ENCODE measurements at places on chromosomes 7 and 10.

DNA sequence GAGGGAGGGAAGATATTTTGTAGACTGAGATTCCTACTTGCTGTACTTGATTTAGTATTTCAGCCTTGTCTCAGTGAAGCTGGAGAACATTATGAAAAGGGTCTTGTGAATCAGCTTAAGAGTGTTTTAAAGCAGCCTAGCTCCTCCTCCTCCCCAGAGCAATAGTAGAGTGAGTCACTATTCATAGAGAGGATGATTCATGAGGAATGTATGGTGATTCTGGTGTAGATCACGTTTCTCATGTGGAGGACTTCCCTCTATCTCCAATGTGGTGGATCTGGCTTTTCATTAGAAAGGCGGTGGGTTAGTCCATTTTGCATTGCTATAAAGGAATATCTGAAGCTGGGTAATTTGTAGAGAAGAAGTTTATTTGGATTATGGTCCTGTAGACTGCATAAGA, 340.1 kb upstream of the CHRM2 start:
- H3K27me3 ChIP-seq = no peaks in the 10 kb centered on the region
- H3K27ac ChIP-seq = no peak overlapping the region
- no peaks in the 10 kb centered on the region for H3K36me3 ChIP-seq

DNA sequence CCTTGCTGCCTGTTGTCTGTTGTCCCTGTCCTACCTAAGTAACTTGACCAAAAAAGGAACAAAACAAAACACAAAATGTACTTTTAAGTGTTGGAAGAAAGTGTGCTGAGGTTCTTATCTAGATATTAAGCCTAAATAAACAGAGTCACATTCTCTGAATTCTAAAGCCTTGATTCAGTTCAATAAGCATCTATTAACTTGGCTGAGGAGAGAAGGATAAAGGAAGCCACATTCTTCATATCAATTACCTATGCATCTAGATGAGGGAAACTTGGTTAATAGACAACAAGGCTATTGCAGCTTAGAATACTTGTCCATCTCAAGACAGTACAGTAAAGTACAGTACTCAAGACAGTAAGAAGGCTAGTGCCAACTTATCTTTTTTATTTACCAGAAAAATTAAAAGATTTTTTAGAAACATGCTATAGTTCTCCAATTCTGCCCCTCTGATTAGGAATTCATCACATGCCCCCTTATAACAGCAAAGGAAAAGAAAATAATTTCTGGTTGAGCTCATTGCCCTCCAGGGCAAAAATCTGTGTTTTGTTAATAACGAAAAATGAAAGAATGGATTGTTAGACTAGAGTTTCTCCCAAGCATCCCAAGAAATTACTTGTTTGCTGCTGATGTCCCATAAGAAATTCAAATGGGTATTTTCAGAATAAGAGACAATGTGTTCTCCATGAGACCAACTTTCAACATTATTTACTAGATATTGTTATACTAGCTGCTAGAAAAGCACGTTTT, 546.5 kb upstream of the SEMA3D start:
- H3K36me3 ChIP-seq = no peaks in the 10 kb centered on the region
- DNase-seq = no peak
- no peak overlapping the region for H3K4me3 ChIP-seq
- H3K27me3 ChIP-seq = no peaks in the 10 kb centered on the region

DNA sequence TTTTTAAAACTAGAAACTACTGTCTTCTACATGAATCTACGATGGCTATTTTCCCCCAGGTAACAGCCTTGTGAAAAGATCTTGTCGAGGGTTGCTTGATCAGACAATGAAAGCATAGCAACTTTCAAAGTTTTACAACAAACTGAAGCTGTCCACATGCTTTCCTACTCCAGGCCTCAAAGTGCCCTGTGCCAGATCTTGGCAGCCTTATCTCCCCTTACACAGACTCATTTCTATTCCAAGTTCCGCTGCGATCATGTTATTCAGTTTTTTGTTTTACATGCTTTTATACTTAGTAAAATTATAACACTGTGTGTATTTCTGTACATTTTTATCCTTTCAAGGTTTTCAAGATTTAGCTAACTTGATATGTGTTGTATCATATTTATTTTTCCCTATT, 661.7 kb upstream of the SORCS1 start:
- H3K27me3 ChIP-seq = no peaks in the 10 kb centered on the region
- H3K4me3 ChIP-seq = no peak overlapping the region
- no peak overlapping the region for H3K27ac ChIP-seq
- no peaks in the 10 kb centered on the region for H3K4me1 ChIP-seq
- no peaks in the 10 kb centered on the region for H3K36me3 ChIP-seq

- H3K4me3 ChIP-seq = no peak overlapping the region
- no peak for DNase-seq
- no peaks in the 10 kb centered on the region for H3K4me1 ChIP-seq
- no peak overlapping the region for H3K27ac ChIP-seq
These were observed 105.5 kb downstream of the TES start for GRCh38 chr7:116315803-116316202.

GRCh38 chr7:55517191-55517633, 55.1 kb downstream of the VOPP1 start:
- no peaks in the 10 kb centered on the region for H3K27me3 ChIP-seq
- H3K36me3 ChIP-seq = peaks cover 44% of the 10 kb centered on the region
- no peak overlapping the region for H3K27ac ChIP-seq
- no peak for DNase-seq
- H3K4me1 ChIP-seq = no peaks in the 10 kb centered on the region
- no peak overlapping the region for H3K4me3 ChIP-seq

DNA sequence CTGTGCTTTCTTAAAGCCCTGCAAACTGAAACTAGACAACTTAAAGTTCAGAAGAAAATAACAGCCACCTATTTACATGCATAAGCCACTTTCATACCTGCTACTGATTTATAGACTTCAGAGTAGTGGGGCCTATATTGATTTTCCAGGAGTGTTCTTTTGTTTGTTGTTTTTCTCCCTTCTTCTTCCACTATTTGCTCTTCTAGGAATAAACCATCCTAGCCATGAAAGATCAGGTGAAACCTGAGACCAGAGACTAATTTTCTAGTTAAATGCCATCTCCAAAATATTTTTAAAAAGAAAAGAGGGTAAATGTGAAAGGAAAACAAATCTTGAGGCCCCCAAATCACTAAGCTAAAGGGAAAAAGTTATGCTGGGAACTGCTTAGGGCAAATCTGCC, 72.4 kb upstream of the C1GALT1 start:
- no peak for DNase-seq
- no peaks in the 10 kb centered on the region for H3K36me3 ChIP-seq
- H3K27ac ChIP-seq = no peak overlapping the region

GRCh38 chr7:139943401-139943800, 114.3 kb downstream of the TBXAS1 start:
- no peak overlapping the region for H3K27ac ChIP-seq
- H3K36me3 ChIP-seq = no peaks in the 10 kb centered on the region
- no peak for DNase-seq
- no peak overlapping the region for H3K4me3 ChIP-seq
- H3K27me3 ChIP-seq = peaks cover 1% of the 10 kb centered on the region
- H3K4me1 ChIP-seq = 0 out of 2 replicates have a peak, but pooled peaks cover under 1% of the 10 kb centered on the region

DNA sequence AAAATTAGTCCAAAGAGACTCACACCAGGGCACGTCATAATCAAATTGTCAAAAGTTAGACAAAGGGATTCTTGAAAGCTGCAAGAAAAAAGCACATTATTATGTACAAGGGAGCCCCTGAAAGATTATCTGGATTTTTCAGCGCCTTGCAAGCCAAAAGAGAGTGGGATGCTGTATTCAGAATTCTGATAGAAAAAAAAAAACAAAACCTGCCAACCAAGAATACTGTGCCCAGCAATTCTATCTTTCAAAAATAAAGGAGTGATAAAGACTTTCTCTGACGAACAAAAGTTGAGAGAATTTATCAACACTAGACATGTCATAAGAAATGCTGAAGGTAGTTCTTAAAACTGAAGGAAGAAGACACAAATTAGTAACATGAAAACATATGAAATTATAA, 240.2 kb downstream of the SNX13 start:
- no peak overlapping the region for H3K27ac ChIP-seq
- H3K36me3 ChIP-seq = no peaks in the 10 kb centered on the region
- H3K4me1 ChIP-seq = peaks cover 17% of the 10 kb centered on the region
- DNase-seq = no peak

DNA sequence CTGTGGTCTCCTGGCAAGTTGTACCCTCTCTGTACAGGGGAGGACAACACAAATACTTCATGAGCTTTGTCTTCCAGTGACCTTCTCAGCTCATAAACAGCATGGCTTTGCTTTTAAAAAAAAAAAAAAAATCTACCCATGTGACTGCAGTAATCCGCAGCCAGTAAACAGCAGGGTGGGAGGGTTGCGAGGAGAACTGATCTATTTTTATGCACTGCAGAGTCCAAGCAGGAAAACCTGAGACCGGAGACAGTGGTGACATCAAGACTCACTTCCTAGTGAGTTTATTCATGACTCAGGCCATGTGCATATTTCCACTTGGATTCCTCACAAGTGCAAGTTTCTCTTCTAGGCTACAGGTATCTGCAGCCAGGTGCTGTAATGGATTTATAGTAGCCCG, 127.9 kb downstream of the NRF1 start:
- no peak for DNase-seq
- H3K4me1 ChIP-seq = peaks cover 10% of the 10 kb centered on the region
- H3K27ac ChIP-seq = no peak overlapping the region
- peaks cover 10% of the 10 kb centered on the region for H3K36me3 ChIP-seq

DNA sequence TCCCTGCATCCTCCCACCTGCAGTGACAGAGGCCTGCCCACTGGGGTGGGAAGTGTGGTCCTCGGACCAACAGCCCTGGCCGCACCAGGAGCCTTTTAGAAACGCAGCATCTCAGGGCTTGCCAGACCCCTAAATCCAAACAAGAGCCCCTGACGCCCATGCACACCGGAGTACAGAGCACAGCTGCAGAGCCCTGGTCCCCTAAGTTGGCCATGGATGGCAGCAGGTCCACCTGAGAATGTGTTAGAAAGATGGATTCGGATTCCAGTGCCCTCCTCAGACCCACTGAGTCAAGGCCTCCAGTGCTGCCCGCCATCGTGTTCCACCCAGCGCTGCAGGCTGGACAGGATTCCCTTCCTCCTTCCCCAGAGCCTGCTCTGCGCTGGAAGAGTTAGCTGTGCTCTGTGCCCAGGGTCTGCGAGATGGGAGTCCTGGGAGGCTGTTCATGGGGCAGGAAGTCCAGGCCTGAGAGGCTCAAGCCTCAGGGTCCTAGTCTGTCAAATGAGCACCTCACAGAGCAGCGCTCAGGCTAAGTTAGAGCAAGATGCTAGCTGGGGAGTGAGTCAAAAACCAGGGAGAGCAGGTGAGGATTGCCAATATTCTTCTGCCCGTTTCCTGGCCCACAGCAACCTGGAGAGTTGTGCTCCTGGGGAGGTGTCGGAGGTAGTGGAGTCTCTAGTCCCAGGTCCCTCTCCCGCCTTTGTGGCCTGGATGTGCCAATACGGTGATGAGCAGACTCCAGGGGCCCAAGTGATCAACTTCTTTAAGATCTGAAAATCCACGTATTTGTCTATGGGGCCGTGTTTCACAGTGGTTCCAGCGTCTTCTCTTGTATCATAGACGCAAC, 95.9 kb upstream of the GPR26 start:
- H3K4me1 ChIP-seq = no peaks in the 10 kb centered on the region
- no peaks in the 10 kb centered on the region for H3K36me3 ChIP-seq
- H3K27ac ChIP-seq = no peak overlapping the region
- no peak overlapping the region for H3K4me3 ChIP-seq

DNA sequence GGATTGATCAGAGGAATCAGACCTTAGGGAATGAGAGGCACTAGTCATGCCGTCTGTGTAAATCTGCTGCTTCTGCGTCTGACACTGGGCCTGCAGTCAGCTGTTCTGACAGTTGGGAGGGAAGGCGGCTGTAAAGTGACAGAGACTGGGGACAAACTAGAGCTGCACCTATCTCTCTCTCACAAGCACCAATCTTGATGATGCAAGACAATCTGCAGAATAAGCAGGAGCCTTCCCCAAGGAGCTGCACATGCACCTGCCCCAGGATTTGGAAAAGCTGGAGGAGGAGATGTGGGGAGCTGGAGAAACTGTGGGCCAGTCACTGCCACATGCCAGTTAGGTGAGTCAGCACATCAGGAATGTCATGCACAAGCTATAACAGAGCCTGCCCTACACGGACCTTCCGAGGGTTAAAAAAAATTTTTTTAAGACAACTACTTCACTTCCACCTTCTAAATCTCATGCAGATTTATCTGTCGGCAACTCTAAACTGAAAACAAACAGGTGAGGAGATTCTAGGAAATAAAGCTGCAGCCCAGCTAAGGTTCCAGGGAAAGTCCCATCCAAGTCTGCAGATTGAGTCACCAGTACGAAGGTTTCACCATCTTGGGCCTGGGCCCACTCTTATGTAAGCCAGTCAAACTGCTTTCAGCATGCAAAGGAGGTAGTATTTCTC, 39.2 kb downstream of the ENO4 start:
- no peaks in the 10 kb centered on the region for H3K4me1 ChIP-seq
- DNase-seq = peak; percentile 4
- no peak overlapping the region for H3K4me3 ChIP-seq
- H3K27ac ChIP-seq = no peak overlapping the region
- peaks cover 12% of the 10 kb centered on the region for H3K36me3 ChIP-seq
- H3K27me3 ChIP-seq = no peaks in the 10 kb centered on the region

- H3K4me1 ChIP-seq = no peaks in the 10 kb centered on the region
- H3K27me3 ChIP-seq = no peaks in the 10 kb centered on the region
- H3K4me3 ChIP-seq = no peak overlapping the region
- no peak overlapping the region for H3K27ac ChIP-seq
These were observed 271.5 kb upstream of the ZWINT start for GRCh38 chr10:56632537-56632936.

DNA sequence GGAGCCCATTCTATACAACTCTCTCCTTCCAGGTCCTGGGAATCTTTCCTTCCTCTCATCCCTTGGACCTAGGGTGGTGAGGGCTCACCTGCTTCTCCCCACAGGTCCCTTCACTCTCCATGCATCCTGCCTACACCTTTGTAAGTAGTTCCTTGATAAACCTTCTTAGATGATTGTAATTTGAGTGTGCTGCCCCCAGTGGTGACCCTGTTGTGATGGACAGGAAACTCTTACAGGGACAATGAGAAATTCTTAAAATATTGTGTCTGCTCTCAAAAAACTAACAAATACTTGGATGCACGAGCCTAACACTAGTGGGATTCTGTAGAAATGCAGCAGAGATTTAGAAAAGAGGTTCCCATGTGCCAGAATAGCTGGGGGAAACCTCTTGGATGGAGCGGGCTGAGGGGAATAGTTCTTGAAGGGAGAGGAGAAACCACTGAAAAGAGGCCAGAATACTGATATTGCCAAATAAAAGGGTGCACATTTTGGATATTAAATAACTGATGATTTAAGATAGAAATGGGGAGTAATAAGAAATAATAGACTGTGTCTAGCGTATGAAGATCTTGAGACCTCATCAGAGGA, 6.7 kb upstream of the PAXIP1 start:
- H3K27me3 ChIP-seq = no peaks in the 10 kb centered on the region
- H3K4me3 ChIP-seq = no peak overlapping the region
- peak; percentile 18 for DNase-seq
- H3K27ac ChIP-seq = no peak overlapping the region
- H3K36me3 ChIP-seq = no peaks in the 10 kb centered on the region

- H3K36me3 ChIP-seq = no peaks in the 10 kb centered on the region
- H3K4me3 ChIP-seq = no peak overlapping the region
- H3K27ac ChIP-seq = no peak overlapping the region
- DNase-seq = no peak
- H3K27me3 ChIP-seq = no peaks in the 10 kb centered on the region
These were observed 59.2 kb downstream of the ENTPD1 start for GRCh38 chr10:95815133-95815532.
